PC-3 (cell line): ENCODE measurements at places on chromosomes 2 and 18.

DNA sequence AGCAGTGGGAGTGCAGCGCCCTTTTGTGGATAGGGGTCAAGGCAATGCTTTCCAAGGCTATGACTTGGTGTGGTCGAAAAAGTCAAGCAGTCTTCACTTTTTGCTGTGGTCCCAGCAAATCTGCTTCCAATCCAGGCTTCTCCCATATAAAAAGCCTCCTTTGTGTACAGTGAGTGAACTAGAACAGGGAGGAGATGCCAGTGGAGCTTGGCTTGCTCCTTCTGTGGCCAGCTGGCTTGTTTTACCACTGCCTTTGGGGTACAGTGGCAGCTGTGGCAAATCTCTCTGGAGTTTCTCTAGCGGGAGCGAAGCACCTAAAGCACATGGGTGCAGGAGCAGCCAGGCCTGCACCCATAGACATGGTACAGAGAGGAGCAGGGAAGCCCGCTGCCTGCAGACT, 103.5 kb downstream of the MSH2 start:
- no peaks in the 10 kb centered on the region for H3K36me3 ChIP-seq
- H3K4me3 ChIP-seq = no peak overlapping the region
- no peak for DNase-seq
- no peaks in the 10 kb centered on the region for H3K27me3 ChIP-seq

- no peaks in the 10 kb centered on the region for H3K27me3 ChIP-seq
- no peaks in the 10 kb centered on the region for H3K4me1 ChIP-seq
- no peaks in the 10 kb centered on the region for H3K36me3 ChIP-seq
- no peak for DNase-seq
- H3K4me3 ChIP-seq = no peak overlapping the region
Measured at GRCh38 chr2:54428108-54428831, 27.9 kb upstream of the SPTBN1 start.

- no peak overlapping the region for H3K4me3 ChIP-seq
- no peaks in the 10 kb centered on the region for H3K4me1 ChIP-seq
- H3K27ac ChIP-seq = no peak overlapping the region
- H3K27me3 ChIP-seq = 0 out of 2 replicates have a peak, but pooled peaks cover 4% of the 10 kb centered on the region
Measured at GRCh38 chr2:206225435-206226232, 48.8 kb upstream of the ZDBF2 start.

GRCh38 chr2:214679736-214680135, 129.7 kb downstream of the BARD1 start:
- no peak overlapping the region for H3K27ac ChIP-seq
- peaks cover 39% of the 10 kb centered on the region for H3K4me1 ChIP-seq
- H3K4me3 ChIP-seq = no peak overlapping the region
- no peaks in the 10 kb centered on the region for H3K27me3 ChIP-seq
- no peak for DNase-seq
- H3K36me3 ChIP-seq = no peaks in the 10 kb centered on the region

DNA sequence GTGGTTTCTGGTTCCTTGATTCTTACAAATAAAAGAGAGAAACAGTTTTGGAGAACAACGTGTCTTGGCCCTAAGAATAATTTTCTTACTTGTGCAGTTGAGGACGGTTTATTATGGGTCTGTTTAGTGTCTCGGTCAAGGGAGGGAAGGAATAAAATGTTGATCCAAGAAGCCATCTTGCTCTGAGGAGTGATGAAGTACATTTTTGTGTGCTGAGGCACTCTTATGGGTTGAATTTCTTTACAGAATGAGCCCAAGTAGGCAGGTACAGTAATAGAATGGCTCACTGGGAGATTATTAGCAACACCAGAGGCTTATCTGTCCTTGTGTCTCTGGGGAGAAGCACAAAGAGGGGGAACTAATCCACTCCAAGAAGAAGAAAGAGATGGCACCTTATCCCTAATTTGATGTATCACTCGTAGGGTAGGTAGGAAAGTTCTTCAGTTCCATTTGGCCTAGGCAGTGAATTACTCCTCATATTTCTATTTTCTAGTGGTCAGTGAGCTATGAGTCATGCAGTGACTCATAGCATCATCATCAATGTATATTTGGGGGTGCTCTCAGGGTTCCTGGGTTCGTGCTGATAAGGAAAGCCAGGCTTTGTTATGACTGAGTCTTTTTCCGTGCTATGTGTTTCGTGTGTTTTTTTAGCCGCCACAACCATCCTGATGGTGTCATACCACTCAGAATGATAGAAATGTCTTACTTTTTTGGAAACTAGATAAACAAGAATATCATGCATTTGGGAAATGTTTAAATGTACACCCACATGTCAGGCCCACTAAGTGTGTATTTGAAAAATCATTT, 250.1 kb upstream of the CTAGE1 start:
- H3K36me3 ChIP-seq = no peaks in the 10 kb centered on the region
- peaks cover 21% of the 10 kb centered on the region for H3K4me1 ChIP-seq
- H3K4me3 ChIP-seq = peak overlapping the region; percentile 8; the same call in 1 of the 2 replicates
- DNase-seq = peak; percentile 91
- H3K27ac ChIP-seq = peak overlapping the region; percentile 66
- no peaks in the 10 kb centered on the region for H3K27me3 ChIP-seq

DNA sequence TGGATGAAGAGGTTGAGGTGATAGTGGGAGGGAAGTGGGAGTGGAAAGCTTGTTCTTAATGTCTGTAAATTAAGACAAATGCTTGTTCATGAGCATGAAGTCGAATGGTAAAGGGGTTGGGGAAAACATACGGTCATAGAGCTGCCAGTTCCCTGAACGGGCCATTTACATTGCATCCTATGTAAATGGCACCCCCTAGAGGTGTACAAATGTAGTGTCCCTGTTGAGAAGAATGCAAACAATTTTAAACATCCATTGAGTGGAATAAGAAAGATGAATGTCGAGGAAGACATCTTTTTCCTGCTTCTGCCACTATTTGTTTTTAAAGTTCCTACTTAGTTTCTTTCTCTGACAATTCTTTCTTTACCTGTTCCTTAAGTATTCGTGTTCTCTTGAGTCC, 155.7 kb downstream of the RDH14 start:
- H3K4me3 ChIP-seq = no peak overlapping the region
- no peaks in the 10 kb centered on the region for H3K27me3 ChIP-seq
- H3K27ac ChIP-seq = no peak overlapping the region
- no peaks in the 10 kb centered on the region for H3K36me3 ChIP-seq

- no peaks in the 10 kb centered on the region for H3K27me3 ChIP-seq
- H3K4me3 ChIP-seq = no peak overlapping the region
- no peak overlapping the region for H3K27ac ChIP-seq
- DNase-seq = no peak
Measured at GRCh38 chr18:39561126-39561525, 1995.5 kb upstream of the CELF4 start.

DNA sequence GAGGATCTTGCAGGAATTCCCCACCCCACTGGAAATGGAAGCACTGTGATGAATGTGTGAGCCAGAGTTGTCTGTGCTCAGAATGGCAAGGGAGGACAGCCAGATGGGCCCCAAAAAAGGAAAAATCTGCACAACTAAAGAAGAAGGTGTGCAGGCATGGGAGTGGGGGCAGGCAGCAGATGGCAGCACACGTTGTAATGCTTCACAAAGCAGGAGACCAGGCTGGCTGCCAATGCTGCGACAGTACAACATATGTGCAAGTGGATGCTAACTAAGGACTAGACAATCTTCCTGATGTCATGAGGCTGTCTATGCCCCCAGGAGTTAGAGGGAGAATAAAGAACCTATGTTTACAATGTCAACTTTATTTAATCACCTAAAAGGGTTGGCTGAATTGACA, 27.2 kb downstream of the ST6GAL2 start:
- H3K27ac ChIP-seq = no peak overlapping the region
- no peak overlapping the region for H3K4me3 ChIP-seq
- peaks cover 6% of the 10 kb centered on the region; the same call in 1 of the 2 replicates for H3K4me1 ChIP-seq
